ENCODE measurements at places on chromosomes 7 and 10.

DNA sequence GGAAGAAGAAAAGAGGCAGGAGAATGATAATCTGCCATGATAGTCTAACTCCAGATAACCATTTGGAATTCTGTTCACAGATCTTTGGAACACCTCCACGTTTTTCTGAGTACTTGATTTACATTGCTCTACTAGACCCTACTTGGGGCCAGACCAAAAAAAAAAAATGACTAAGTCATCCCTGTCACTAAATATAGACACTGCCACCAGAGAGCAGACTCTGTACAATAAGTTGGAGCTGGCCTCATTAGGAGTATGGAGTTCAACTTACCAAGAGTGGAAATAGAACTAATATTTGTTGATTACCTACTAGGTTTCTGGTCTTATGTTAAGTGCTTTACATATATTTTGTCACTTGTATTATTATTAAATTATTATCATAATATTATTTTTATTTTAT is 80.9 kb upstream of the ZNF800 start:
- no peak for DNase-seq

DNA sequence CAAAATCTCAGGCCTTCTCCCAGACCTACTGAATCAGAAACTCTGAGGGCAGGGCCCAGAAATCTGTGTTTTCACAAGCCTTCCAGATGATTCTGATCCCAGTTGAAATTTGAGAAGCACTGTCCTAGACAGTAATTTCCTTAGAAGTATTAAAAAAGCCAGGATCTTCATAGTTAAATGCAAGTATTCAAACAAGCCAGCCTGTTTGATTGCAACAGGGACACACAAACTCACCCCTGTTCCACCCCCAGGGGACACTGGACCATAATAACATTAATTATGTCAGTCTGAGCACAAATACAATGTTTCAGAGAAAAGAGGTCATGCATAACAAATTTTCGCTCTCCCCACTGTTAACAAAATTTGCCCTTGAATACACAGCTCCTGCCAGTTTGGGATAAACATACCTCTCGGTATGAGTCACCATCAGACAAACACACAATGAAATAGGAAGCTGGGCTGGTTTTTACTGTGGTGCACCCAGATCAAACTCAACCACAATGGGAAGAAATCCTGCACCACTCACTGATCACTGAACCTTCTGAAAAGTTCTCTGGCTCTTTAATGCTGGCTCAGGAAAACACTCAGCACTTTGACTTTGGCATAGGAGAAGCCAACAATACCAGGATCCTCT is 34.3 kb downstream of the ABLIM1 start:
- peak; percentile 77 for DNase-seq

GRCh38 chr7:148116195-148116594 is 474.4 kb upstream of the C7orf33 start:
- DNase-seq, result no peak

GRCh38 chr7:38105874-38106483 is 72.1 kb upstream of the STARD3NL start:
- peak; percentile 72 for DNase-seq

DNA sequence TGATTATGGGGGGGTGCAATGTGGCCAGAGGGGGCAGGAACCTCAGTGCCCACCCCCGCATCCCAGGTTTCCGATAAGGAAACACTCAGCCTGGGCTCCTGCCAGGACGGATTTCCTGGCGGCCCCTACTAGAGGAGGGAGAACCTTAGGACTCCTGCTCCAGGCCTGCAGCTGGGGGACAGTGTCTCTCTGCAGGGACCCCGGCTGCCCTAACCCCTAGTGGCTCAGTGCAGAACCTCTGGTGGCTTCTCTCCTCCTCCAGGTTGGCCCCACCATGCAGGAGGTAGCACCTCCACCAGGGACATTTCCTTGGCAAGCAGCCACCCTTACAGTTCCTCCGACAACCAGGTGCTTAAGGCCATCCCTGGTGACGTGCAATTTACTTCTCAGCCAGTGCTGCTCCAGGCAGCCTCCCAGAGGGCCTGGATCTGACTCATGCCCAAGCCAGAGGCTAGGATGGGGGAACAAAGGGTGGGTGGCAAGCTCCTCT is 31.9 kb downstream of the SH2B2 start:
- DNase-seq, result peak; percentile 53

GRCh38 chr7:152756116-152756515 is 3.4 kb upstream of the ACTR3B start:
- no peak for DNase-seq

- DNase-seq, result no peak
These were observed 34.8 kb downstream of the CUBN start for GRCh38 chr10:17094844-17095243.

GRCh38 chr10:126702181-126702580 is 31.7 kb upstream of the C10orf90 start:
- peak; percentile 14 for DNase-seq

DNA sequence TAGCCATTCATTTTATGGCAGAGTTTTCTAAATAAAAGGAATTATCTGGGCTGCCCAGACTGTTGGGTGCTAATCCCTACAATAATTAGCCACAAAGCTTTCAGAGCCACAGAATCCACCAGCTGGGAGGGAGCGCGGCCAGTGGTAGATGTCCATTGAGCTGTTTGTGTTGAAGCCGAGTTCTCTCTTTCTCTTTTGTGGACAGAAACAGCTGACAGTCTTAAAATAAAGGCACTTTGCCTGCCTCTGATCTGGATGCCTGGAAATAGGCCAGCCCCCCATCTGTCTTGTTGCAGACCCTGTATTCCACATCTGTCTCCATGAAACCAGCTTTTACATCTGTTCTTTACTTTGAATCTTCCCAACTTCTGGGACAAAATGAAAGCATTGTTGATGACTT is 66.1 kb downstream of the MTPN start:
- DNase-seq, result no peak

GRCh38 chr10:76398043-76398710 is 966.8 kb downstream of the LRMDA start:
- DNase-seq, result no peak

DNA sequence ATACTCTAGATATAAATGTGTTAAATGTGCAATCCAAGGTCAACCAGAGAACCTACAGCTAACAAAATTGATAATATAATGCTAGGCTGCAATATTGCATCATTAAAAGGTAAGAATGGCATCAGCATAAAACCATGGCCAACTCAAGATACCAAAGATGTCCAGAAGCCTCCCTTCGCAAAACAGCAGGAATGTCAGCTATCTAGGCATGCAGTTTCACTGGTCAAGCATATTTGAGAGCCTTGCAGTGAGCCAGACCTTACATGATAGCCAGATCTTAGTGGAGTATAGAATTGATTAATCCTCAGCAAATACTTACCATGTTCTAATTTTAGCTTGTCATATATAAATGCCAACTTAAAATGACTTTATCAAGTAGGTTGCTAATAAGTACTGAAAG is 138.8 kb downstream of the ZEB1 start:
- DNase-seq, result peak; percentile 23

DNA sequence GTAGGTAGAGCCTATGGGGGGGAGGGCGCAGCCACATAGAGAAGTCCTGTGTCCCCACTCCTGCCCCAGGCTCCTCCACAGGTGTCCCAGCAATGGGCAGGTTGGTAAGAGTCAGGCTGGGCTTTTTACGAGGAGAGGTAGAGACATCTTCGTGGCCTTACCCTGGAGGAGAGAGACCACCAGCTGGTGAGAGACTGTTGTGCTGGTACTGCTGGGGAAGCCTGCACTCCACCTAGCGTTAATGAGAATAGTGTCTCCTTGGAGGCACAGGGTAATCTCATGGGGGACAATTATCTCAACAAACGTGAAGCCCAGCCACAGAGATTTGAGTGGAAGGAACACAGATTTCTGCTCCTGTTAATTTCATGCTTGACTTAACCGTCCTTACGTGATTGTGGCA is 29.5 kb upstream of the RASGEF1A start:
- DNase-seq, result no peak

GRCh38 chr10:122342293-122343134 is 32.0 kb upstream of the PLEKHA1 start:
- DNase-seq, result peak; percentile 79

GRCh38 chr7:29918850-29919249 is 70.8 kb downstream of the SCRN1 start:
- DNase-seq, result no peak

DNA sequence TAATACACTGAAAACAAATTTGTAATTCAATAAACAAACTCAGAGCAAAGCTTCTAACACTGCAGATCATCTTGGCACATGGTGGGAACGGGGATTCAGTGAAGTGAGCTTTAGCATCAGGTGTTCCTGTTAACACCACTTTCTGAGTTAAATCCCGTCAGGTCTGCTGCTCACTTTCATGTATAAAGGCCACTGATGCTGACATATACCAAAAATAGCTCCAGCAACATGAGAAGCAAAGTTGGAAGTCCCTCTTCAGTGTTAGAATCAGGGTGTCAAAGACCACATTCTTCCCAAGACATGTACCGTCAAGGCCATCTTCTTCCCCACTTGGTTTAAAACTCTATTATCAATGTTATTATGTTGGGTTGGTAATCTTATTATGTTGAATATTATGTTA is 11.7 kb upstream of the CACNA2D1 start:
- DNase-seq, result no peak

- DNase-seq, result peak; percentile 98
These were observed 208.6 kb downstream of the ZNF365 start for GRCh38 chr10:62582804-62583208.

DNA sequence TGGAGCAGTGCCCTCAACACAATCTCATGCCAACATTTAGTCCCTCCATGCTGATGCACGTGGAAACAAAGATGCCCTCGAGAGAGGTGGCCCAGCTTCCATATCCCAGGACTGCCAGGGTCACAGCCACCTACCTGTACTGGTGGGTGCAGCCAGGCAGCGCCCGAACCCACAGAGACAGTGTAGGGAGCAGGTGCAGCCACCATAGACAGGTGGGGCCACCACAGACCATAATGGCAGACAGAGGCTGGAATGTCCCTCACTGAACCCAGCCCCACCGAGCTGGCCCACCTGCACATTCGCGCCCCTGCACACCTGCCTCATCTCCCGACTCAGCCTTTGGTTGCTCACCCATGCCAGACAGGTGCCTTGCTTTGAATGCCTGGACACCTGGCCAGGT is 18.3 kb upstream of the CPXM2 start:
- no peak for DNase-seq

- DNase-seq, result peak; percentile 16
These were observed 135.3 kb upstream of the MEOX2 start for GRCh38 chr7:15821484-15822427.

DNA sequence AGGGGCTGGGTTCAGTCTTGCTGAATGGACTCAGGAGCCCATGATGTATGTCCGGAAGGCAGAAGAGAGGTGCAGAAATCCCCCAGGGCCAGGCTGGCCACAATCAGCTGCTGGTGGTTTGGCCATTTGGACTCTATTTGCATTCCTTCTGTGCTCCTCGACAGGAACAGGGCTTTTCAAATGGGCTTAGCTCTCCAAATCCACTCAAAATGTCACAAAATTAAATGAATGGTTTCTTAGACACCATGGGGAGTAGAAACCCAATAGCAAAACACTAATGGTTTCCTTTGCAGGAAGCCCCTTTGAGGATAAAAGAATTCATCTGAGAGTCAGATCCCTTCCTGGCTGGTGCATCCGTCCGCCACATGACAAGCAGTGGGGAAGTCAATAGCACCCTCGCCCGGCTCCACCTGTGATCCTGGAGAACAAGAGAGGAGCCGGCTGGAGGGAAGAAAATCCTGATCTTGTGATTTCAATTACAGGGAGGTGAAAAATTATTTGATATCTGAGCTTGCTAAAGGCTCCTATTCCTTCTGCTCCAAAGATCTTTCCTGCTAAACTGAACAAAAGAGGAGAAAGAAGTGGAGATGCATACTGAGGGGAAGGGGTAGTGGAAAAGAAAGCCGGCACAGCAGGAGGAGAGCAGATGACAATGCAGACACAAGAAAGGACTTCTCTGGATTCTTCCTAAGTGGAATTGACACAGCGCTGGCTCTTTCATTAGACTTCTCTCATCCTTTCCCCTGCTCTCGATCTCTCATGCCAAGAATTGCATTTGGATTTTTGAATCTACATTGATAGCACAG is 190.7 kb downstream of the C7orf25 start:
- DNase-seq, result no peak

DNA sequence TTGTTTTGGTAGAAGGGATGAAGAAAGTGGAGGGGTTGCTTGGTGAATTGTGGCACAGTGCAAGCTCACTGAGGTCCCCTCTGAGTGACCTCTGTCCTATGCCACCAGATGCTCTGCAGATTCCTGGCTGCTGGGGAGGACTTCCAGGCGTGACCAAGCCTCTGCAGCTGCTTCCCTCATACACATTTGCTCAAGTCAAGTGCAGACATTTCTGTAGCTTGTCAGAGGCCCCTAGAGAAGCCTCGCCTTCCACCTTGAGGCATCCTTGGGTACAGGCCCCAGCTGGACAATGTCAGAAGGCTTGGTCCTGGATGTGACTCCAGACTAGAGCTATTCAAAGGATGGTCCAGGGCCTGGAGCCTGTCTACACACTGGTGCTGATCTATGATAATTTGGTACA is 464.2 kb downstream of the PLXNA4 start:
- DNase-seq, result no peak

DNA sequence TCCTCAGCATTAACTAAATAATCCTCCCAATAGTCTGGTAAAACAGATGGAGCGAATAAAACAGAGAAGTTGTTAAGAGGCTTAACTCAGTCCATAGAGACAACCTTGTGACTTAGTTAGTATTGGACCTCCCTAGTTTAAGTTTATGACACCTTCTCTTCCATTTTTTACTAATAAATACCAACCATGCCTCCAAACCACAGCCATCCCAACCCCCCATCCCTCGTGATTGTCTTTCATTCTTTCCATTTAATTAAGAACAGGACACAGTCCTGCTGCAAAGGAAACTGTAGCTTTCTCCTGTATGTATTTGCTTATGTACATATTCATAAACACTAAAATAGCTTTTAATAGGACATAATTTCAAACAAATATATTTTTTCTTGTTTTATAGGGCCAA is 238.2 kb downstream of the SEMA3D start:
- DNase-seq, result peak; percentile 42

- DNase-seq, result no peak
These were observed 814.9 kb upstream of the C7orf33 start for GRCh38 chr7:147775516-147776284.

DNA sequence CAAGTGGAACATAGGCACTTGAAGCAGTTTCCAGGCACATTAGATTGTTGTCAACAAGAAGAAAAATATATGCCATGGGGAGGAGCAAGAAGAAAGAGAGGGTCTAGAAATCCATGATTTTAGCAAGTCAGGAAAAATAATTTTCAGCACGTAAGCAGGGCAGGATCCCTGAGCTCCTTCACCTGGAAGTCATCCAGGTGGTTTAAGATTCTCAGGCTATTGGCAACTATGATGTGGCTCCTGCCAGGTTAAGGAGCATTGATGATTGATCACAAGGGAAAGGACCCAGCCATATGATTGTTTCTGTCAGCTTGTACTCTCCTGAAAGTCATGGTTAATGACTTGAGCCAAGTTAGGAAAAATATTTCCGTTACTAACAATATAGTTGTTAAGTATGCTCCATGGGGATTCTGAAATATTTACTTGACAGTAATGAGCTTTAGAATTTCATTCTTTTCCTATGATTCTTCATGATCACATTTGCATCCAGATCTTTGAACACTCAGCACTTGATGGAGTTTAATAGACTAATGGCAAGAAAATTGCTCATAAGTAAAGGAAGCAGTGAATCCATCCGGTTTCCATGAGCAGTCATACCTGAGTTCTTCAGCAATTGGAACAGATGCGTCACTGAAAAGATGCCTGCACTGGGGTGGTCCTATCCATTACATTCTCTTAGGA is 209.1 kb downstream of the BICC1 start:
- no peak for DNase-seq
